ENCODE measurements at places on chromosomes 11 and 22. TPM values are rescaled to one million over a fixed set of nuclear protein-coding genes. Genes with fewer than 3 reads are reported as not detected.

Gene PRG3
- not detected for total RNA-seq

Gene RAB39A
- not detected for total RNA-seq

Gene CTSF
- 64.5 TPM for total RNA-seq

Gene MYO18B
- 138 TPM for total RNA-seq

Gene RGL4
- not detected for total RNA-seq

Gene MRGPRF
- total RNA-seq, result 5.5 TPM

Gene OR52R1
- not detected for total RNA-seq

Gene SEC14L6
- total RNA-seq, result not detected

Gene VPREB1
- not detected for total RNA-seq

Gene ANO9
- 1.3 TPM for total RNA-seq

Gene UFD1
- total RNA-seq, result 44.5 TPM

- no peak for DNase-seq
These were observed 847.1 kb downstream of the OPCML start for GRCh38 chr11:132685174-132685611.

DNA sequence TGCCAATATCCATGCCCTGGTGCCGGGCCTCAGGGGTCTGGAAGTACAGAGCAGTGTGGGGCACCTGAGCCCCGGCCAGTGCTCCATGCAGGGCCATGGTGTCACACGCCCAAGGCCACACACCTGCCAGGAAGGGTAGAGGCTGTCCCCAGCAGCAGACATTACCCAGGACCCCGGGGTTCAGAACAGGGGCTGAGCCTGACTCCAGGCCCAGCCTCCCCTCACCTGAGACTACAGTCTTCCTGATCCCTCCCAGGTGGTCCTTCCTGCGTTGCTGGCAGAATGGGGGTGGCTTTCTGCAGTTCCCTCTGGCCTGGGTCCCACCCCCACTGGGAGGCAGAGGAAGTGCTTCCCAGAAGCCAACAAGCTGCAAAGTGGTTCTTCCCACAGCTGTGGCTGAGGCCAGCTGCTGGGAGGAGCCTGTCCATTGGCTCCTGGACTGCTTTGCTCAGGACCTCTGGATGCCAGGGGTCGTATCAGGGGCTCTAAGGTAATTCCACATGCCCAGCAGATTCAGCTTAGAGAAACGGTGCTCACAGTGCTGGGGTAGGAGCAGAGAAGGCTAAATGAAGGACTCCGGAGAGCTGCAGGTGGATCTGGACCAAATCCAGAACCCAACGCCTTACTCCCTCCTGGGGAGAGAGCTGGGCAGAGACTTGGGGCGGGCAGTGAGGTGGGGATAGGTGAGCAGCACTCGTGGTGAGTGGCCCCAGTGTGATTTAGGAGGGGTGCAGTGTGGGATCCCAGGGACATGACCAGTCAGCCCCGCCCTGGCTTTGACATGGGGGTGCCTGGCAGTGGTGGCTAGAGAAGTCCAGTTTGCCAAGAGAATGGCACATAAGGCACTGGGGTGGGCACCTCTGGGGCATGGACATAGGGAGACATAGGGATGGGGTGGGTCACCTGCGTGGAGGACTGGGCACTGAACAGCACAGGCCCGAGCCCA lies 12.6 kb downstream of the TCIRG1 start:
- DNase-seq, result peak; percentile 34

DNA sequence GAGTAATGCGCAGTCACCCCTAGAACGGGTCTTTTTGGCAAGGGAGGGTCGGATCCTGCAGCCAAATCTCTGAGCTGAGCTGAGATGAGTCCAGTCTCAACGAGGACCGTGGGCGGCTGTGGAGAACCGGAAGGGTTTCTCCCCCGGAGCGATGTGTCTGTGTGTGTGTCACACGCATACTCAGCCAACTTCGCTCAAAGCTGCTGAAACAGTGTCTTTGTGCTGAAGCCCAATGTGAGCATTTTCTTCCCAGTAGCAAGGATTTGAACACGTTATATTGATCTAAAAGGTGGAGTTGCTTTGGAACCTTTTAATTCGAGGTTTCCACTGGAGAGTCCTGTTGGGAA lies 1.4 kb upstream of the CELSR1 start:
- DNase-seq, result no peak

- DNase-seq, result peak; percentile 59
These were observed 21.2 kb downstream of the DAGLA start for GRCh38 chr11:61701242-61701886.

GRCh38 chr11:105244160-105244825 lies 104.7 kb upstream of the CARD18 start:
- no peak for DNase-seq

DNA sequence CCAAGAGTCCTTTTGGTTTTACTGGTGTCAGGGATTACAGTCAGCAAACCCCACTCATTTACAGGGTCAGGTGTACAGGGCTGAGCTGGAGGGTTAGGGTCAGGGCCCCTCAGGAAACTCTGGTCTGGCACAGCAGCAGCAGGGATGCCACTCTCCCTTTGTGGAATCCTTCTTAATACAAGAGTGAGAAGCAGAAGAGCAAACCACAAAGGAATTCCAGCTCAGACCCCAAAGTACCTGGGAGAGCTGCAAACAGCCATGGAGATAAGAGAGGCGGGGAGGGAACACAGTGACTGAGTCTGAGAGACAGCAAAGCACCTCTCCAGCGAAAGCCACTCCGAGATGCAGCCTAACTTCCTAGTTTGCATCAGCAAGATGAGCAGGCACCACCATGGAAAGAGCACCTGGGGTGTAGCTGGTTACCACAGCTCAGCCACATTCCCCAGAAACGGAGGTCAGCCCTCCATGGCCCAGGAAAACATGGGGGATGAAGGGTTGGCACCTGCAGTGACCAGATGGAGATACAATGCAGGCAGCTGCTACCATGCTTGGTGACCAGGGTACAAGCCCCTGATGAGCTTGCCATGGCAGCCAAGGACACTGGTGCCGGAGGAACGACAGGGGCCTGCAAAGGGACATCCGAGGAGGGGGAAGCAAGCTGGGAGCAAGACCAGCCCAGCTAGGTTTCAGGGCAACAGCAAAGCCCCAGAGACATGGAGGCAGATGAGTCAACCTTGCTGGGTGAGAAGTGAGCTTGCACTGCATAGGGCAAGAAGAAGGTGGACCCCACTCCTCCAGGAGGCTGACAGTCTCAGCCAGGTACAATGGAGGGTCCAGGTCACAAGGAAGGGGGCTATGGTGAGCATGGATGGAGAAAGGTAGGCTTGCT lies 3.9 kb downstream of the BET1L start:
- DNase-seq, result no peak

DNA sequence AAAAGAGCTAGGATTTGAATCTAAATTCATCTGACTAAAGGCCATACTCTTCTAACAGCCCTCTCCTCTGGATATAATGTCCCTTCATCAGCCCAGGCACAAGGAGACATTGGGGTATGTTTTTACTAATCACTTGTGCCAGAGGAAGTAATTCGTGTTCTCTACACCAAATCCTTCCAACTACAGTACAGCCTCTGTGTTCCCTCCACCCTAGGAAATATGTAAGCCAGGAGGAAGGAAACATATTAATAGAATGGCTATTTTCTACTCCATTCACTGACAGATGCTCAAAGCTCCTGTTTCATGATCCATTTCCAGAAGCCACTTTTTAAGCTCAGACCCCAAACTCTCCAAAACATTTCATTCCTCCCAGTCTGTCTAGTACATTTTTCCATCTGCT lies 12.0 kb upstream of the UBQLNL start:
- no peak for DNase-seq

GRCh38 chr11:115234794-115235193 lies 269.4 kb downstream of the CADM1 start:
- no peak for DNase-seq

DNA sequence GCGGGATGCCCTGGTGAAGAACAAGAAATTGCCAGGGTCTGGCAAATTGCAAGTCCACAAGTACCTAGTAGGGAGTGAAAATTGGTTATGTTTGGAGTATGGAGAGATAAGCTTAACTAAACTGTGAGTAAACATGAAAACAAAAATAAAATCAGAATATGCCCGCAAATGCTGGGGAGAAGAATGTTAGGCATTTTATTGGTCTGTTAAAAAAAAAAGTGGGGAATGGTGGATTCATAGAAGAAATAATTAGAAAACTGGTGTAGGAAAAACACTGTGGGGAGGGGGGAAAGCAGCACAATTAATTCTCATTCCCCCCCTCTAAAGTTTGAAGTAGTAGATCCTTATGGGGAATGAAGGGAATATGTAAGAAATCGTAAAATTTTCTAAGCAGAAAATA lies 40.6 kb upstream of the HSD17B12 start:
- no peak for DNase-seq

GRCh38 chr11:69215784-69216415 lies 60.2 kb downstream of the SMIM38 start:
- no peak for DNase-seq

GRCh38 chr11:44172966-44173365 lies 77.5 kb downstream of the EXT2 start:
- no peak for DNase-seq

DNA sequence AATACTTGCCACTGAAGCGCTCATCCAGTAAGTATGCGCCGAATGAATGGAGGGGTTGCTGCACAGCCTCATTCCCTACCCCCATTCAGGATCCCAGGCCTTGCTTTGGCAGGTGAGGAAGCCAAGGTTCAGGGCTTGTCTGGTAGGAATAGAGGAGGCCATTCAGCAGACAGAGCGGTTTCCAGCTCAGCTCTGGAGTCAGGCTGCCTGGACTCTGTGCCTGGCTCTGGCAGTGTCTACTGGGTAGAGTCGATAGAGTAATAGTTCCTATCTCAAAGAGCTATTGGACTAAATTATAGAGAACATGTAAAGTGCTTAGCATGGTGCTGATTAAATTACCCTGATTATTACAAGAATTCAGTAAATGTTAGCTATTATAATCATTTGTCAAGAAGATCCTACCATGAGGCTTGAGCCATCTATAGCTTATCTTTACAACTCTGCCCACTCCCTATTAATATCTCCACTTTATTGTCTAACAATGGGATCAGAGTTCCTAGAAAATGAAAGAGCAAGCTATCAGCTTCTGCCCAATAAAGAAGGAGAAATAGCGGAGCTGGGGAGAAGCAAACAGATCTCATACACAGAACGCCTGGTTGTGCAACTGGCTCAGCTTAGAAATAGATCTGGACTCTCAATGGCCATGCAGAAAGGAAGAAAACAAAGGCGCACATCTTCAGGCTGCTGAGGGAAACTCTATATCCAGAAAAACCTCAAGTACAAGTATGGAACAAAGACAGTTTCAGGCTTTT lies 6.6 kb upstream of the SNX32 start:
- DNase-seq, result no peak

GRCh38 chr11:114322934-114323333 lies 26.7 kb downstream of the NNMT start:
- no peak for DNase-seq

DNA sequence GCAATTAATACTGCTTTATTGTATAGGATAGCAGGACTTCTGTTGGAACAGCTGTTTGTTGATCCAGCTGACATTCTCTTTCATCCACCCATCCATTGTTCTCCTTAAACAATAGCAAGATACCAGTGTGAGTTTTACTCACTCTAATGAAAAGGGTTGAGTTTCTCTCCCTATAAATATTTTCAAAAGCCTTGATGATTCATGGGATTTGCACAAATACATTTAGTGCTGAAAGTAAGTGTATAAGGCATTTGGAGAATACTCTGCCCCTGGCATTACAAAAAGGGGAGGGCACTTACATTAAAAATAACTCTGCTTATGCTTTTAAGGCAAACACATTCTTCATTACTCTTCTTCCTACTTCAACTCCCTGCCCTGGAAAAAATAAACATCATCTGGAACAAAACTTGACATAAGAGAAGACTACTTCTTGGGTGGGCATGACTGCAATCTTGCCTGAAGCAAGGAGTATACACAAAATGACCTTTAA lies 634.9 kb downstream of the METTL15 start:
- DNase-seq, result no peak

DNA sequence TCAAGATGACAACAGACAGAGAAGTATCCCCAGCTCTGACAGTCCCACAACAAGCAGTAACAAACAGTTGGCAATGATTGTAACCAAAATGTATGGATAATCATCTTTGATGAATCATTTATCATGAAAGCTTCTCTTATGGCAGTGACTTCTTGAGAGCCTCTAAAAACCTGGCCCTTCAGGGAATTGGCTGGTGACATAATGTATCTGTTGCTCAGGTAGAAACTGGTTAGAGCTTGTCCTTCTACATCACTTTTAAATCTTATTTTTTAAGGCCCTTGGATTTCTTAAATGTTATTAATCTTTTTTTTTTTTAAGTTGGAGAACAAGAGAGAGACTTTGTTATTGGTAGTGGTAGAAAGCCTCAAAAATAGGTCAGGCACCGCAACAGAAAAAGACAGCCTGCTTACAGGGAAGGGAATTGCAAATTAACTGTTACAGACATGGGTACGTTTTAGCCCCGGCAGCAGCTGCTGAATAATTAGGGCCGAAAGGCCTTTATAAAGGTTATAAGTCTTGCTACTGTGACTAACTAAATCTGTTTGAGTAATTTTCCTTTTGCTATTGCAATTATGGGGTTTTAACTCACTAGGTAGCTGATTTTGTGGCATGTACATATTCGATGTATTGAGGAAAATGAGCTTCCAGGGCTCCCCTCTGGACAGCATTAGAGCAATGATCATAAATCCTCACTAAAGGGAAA lies 207.7 kb upstream of the LRRC4C start:
- DNase-seq, result no peak

DNA sequence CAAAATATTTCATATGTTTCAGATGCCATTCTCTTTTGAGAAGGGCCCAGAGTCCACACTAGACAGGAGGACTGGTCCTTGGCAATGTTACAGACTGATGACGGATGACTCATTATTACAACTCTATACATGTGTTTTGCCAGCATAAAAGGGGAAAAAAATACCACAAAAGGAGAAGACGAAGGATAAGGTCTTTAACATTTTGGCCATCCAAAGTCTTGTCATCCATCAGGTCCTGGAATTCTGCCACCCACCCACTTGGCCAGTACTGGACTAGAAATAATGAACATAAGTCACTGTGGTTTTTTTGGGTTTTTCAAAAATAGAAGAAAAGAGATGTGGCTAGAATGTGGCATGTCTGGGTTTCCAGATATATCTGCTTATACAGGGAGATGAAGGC lies 57.7 kb upstream of the BDNF start:
- no peak for DNase-seq

- no peak for DNase-seq
These were observed 44.1 kb upstream of the E2F8 start for GRCh38 chr11:19284881-19285280.

DNA sequence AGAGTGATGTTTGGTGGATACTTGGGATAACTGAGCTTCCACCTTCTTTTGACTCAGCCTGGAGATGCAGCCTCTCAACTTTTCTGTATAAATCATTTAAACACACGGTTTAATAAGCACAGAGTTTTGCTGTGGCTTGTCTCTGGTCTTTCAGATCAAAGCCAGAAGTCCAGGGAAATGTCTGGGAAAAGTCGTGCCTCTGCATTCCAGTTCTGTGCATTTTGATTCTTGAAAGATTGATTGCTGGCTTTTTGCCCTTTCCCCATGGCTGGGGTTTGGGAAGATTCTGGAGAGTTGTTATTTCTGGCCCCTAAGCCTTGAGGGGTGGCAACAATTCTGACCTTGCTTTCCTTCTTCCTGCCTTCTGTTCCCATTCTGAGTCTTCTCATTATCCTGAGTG lies 154.1 kb downstream of the COMMD9 start:
- DNase-seq, result no peak

Data from left ventricle myocardium superior (tissue), 1 donor.